ENCODE measurements at places on chromosomes 12 and 14. TPM values are rescaled to one million over a fixed set of nuclear protein-coding genes. Genes with fewer than 3 reads are reported as not detected.

DNA sequence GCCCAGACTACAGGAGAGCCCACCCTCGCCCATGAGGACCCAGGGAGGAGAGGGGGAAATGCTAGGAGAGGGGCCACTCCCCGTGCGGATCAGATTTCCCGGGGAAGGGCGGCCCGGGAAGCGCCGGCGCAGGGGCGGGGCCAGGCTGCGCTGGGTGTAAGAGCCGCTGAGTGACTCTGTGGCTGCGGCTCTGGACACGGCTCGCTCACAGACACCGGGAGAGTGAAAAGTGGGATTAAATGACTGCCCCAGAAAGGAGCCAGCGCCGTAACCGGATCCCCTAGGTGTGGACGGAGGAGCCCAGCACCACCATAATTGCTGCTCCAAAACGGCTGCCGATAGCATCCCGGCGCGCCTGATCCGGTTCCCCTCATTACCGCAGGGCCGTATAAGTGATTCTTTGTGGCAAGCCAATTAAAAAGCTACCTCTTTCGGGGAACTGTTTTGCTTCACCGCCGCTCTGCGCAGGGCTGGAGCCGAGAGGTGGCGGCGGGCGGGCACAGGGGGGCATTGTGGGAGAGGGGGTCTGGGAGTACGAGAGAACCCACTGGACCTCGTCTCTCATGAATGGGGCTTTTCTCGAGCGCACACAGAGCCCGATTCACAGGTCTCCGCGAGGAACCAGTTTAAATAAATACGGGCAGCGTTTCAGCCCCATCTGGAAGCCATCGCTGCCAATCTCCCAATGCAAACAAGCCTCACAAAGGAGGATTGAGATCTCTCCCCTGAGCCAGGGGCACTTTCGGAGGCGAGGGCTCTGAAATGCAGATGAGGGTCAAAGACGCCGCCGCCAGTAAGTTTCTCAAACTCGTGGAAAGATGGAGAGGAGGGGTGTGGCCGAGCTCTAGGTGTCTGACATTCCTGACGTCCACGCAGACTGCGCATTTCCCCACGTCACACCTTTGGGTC, 2.5 kb downstream of the COL2A1 start:
- DNase-seq: peak; percentile 72

DNA sequence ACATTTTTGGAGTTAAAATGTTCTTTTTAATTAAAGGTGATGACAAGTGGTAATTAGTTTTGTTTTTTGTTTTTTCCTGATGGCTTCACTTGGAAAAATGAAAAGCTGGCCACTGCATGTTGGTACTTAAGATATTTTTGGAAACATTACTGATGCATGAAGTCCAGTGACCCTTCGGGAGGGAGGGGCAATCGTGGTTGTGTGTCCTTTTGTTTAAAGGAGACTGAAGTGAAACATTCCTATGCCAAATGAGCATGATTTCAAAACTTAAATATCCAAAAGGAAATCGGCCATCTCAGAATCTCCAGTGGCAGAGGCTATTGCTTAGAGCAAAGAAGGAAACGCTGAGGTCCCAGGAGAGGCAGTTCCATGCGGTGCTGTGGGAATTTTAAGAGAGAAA, 20.1 kb downstream of the LTBP2 start:
- no peak for DNase-seq

DNA sequence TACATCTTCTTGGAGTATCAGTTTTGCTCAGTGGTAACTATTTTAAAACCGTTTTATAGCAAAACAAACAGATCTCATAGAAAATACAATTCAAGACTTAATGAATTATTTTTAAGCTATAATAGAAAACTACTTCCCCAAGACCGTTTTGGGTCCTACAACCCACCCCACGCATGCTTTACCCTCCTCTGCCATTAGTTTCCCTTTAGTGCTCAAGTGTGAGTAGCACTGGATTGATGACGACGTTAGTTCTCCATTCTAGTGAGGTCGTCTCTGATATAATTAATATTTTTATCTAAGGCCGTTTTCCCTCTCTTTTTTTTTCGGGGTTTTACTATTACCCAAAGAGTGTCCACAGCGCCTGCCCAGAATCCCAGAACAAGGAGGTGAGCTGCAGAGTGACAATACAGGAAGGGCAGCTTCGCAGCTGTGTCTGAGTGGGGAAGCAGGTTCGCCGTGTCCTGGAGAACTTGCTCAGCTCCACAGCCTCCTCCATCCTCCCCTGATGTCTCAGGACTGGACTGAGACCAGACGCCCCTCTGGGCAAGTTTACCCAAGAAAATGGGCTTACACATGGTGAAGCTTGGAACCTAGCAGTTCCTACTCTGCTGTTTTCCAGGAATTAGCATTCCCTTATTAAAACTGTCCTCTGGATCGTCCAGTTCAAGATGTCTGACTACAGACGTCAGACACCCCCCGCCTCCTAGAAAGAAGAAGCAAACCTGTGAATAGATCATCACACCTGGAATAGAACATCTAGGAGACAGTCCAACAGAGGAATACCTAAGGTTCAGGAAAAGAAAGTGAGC, 31.9 kb upstream of the MON2 start:
- DNase-seq: peak; percentile 6

Gene FAM181A
- not detected for total RNA-seq

Gene ZNF384
- total RNA-seq: 26.2 TPM
